Astrocyte of the cerebellum (primary cell): ENCODE measurements at places on chromosomes 2 and 18.

DNA sequence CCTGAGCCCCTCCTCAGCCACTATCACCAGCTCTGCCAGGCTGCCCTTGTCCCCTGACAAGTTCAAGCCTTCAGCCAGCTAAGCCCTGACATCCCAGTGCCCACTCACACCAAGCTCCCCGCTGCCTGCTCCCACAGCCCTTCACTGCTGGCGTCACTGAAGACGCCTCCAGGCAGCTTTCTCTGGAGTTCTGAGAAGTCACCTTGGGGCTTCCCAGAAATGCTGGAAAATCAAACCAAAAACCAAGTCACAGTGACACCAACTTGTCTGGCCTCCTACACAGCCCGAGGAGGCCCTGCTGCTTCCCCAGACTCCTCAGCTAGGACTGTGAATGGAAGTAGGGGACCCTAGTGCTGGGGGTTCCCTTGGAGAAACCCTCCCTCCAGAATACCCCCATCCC lies 2.2 kb upstream of the TNS1 start:
- DNase-seq, result no peak

GRCh38 chr2:108133457-108133856 lies 106.3 kb upstream of the SULT1C3 start:
- DNase-seq, result no peak

DNA sequence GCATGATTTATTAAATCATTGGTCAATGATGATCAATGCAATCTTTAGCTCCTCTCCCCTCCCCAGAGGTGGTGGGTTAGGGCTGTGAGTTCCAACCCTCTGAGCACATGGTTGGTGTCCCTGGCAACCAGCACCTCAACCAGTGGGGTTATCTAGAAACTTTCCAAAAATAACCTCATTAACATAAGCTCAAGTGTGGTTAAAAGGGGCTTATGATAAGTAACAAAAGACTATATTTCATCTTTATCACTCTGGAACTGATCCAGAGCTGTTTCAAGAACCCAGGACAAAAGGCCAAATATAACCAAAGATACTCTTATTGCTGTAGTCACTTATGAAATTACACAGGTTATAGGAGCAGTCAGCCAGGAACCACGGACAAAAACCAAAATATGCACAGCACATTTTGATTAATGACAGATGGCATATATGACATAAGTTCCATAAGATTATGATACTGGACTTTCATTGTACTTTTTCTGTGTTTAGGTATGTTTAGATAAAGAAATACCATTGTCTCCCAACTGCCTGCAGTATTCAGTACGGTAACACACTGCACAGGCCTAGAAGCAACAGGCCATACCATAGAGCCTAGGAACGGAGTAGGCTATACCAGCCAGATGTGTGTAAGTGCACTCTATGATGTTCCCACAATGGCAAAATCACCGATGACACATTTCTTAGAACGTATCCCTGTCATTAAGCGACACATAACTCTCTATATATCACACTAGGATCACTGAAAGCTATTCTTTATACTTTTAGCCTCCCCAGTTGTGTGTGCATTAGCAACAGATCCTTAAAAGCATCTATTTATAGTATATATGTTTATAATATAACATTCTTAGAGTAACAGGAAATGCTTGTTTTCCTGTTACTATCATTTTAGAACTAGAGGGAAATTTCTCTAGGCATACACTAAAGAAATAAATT lies 31.9 kb downstream of the KIDINS220 start:
- no peak for DNase-seq

DNA sequence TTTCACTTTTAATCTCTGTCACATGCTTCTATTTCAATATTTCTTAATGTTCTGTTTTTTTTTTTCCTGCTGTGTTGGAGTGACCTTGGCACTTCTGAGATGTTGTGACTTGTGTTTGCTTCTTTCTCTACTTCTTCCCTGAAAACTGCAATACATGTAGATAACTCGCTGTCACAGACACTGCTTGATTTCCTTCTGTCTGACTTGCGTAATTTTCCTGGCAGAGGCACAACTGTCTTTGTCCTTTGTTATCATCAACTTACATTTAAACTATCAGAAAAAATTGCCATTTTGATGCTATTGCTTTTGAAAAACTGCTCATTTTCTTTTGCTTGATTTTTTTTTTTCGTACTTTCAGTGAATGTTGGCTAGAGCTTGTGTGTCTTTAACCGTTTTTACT lies 69.0 kb downstream of the BABAM2 start:
- no peak for DNase-seq

GRCh38 chr2:154507186-154507585 lies 191.3 kb upstream of the KCNJ3 start:
- DNase-seq, result no peak

- no peak for DNase-seq
These were observed 131.5 kb downstream of the TMEM17 start for GRCh38 chr2:62374301-62375112.
